Activated CD8-positive, alpha-beta memory T cell treated with anti-CD3 and anti-CD28 coated beads, Interleukin-2, amount 10 ng/mL, durations not matched to agents 7 days and 5 days (primary cell): ENCODE measurements at places on chromosomes 7 and 10. TPM values are rescaled to one million over a fixed set of nuclear protein-coding genes. Genes with fewer than 3 reads are reported as not detected.

- H3K27ac ChIP-seq = no peak overlapping the region
- no peaks in the 10 kb centered on the region for H3K36me3 ChIP-seq
- peaks cover 19% of the 10 kb centered on the region for H3K27me3 ChIP-seq
Observed at GRCh38 chr7:45443263-45443662, 130.9 kb upstream of the ADCY1 start.

DNA sequence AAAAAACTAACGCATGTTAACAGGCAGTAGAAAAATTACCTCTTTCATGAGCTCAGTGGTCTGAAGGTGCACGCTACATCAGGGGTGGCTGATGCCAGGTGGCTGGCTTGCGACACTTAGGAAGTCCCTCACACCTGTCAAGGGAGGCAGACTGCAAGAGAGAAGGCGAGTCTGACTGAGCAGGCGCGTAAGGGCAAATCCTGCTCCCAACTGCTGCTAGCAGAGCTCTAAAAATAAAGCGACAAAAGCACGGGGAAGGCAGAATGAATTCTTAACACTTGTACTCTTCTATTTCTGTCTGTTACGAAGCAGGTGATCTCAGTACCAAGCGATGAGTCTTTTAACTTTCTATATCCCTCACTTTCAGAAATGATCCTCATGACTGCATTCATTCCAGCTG, 33.1 kb downstream of the CACNA2D1 start:
- DNase-seq = no peak
- no peaks in the 10 kb centered on the region for H3K27me3 ChIP-seq
- H3K4me3 ChIP-seq = no peak overlapping the region
- H3K27ac ChIP-seq = no peak overlapping the region

DNA sequence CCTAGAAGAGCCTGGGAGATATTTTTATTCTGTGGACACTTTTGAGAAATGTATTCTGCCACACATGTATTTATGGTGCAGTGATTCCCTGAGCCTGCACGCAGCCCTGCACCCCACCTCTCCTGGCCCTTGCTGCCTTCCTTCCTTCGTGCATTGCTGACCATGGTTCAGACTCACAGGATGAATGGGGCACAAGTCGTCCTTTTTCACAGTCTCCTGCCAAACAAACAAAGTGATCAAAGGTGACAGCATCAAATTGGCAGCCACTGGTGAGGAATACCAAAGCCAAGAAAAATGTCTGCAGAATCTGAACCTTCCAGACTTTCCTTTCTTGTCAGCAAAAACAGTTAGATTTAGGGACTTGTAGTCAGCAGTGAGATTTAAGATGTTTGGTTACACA, 215.0 kb downstream of the ACTR3B start:
- H3K4me3 ChIP-seq = no peak overlapping the region
- H3K36me3 ChIP-seq = no peaks in the 10 kb centered on the region
- no peak for DNase-seq
- H3K4me1 ChIP-seq = no peaks in the 10 kb centered on the region

GRCh38 chr7:38306171-38306570, 32.7 kb upstream of the TARP start:
- no peak for DNase-seq
- H3K4me1 ChIP-seq = peaks cover 16% of the 10 kb centered on the region
- peaks cover 4% of the 10 kb centered on the region for H3K36me3 ChIP-seq
- H3K4me3 ChIP-seq = peak overlapping the region; percentile 54

DNA sequence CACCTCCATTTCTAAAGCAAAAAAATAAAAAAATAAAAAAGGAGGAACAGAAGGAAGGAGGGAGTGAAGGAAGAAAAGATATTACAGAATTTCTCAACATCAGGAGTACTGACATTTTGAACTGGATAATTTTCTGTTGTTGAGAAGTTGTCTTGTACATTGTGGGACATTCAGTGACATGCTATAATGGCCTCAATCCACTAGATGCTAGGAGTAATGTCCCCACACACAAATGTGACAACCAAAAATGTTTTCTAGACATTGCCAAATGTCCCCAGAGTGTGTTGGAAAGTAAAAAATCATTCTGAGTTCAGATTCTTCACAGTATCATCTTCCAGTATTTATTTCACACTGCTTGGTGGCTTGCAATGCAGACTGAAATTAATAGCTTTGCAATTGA, 6.5 kb downstream of the ZNF438 start:
- peaks cover 1% of the 10 kb centered on the region for H3K36me3 ChIP-seq
- H3K4me1 ChIP-seq = peaks cover 3% of the 10 kb centered on the region

- H3K27ac ChIP-seq = no peak overlapping the region
- no peaks in the 10 kb centered on the region for H3K36me3 ChIP-seq
- no peak overlapping the region for H3K4me3 ChIP-seq
- H3K4me1 ChIP-seq = peaks cover 11% of the 10 kb centered on the region
- DNase-seq = no peak
Observed at GRCh38 chr10:4515721-4516120, 310.3 kb upstream of the AKR1E2 start.

DNA sequence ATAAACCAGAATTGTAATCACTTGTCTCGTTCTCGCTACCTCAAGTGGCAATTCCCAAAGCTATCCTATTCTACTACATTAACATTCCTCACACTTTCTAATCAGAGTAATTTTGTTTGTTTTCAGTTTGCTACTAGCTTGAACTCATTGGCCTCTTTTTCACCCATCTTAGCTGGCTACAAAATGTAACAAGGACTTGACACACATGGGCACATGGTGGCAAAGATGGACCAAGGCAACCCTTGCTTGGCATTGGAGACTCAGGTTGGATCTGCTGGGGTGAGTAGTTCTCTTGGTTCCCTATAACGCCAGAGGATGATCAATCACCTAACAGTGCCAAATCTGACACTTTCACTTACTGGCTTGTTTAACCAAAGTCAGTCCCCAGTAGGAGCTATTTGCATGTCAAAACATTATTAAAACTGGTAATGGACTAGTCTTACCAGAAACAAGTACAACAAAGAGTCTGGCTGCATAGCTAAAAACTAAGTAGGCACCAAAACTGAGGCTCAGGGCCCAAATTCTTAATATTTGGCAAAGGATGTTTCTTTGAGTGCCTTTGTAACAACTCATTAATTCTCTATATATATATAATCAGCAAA, 1.9 kb downstream of the USP6NL start:
- H3K36me3 ChIP-seq = peaks cover 5% of the 10 kb centered on the region
- no peak overlapping the region for H3K4me3 ChIP-seq
- peaks cover 55% of the 10 kb centered on the region for H3K27me3 ChIP-seq
- DNase-seq = no peak
- H3K4me1 ChIP-seq = peaks cover 40% of the 10 kb centered on the region
- H3K27ac ChIP-seq = no peak overlapping the region

Gene CRHR2
- total RNA-seq = not detected

Gene BMPER
- not detected for total RNA-seq

Gene SPDYE6
- not detected for total RNA-seq

Gene ECHDC3
- total RNA-seq = 0.16 TPM

Gene SPDYE9
- total RNA-seq = not detected
